ENCODE measurements at places on chromosomes 7 and 10.

DNA sequence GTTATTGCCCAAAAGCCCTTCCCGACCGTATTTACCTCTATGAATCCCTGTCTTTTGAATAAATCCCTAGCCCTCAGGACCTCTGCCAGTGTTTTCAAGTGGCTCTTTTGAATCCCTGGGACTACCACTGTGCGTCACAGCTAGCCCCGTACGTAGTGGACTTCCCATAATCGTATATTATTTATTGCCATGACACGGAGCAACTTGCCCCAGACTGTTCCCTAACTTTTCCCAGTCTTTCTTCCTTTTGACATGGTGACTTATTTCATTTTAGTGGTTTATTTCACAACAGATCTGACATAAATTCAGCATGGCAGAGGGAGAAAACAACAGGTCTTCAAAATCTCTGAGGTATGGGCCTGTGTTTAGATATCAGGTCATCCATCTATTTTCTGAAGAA, 318.6 kb upstream of the KLF6 start:
- no peak for DNase-seq

GRCh38 chr7:54841772-54842697, 83.0 kb upstream of the SEC61G start:
- DNase-seq = no peak

- peak; percentile 11 for DNase-seq
Observed at GRCh38 chr10:106711313-106711906, 453.1 kb downstream of the SORCS1 start.

DNA sequence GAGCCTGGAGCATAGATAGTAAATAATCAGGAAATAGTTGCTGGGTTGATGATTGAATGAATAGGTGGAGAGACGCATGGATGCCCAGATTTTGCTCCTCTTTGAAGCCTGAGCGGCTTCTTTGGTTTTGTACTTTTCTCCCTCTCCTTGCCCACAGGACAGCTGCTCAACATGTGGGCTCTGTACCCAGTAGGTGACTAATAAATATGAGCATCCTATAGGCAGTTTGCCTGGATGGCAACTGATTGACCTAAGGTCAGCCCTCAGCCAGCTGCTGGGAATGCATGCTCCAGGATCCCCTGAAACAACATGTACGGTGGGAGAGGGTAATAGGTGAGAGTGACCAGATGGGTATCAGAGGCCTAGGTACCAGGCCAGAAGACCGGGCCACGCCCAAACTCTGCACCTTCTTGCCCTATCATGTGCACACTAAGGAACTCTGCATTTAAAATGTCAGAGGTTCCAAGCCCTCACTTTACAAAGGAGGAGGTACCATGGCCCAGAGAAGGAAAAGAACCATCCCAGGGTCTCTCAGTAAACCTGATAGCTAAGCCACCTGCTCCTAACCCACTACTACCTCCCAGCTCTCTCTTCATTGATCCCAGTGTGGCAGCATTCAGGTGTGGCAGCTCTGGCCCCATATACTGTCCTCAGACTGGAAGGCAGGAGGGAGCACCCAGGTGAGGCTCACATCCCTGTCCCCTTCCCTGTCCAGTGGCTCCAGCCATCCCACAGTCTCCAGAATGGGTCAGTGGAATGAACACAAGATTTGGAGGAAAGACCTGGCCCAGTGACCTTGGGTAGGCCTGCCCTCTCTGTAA, 2.7 kb upstream of the ZCCHC24 start:
- DNase-seq = no peak

DNA sequence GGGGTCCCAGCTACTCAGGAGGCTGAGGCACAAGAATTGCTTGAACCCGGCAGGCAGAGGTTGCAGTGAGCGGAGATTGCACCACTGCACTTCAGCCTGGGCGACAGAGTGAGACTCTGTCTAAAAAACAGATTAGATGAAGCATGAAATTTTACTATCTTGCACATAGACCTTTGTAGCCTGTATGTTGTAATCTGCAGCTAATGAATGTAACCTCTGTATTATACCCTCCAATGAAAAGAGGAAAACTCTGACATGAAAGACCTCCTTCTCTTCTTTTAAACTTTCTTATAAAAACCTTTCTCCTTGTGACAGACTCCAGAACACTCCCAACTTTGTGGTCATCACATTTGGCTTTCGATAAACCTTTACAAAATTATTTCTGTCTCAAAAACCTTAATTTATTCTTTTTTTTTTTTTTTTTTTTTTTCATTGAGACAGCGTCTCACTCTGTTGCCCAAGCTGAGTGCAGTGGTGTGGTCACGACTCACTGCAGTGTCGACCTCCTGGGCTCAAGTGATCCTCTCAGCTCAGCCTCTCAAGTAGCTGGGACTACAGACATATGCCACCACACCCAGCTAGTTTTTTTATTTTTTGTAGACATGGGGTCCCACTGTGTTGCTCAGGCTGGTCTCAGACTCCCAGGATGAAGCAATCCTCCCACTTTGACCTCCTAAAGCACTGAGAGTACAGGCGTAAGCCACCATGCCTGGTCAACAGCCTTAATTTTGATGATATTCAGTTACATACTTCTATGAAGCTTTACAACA, 97.4 kb downstream of the SVOPL start:
- DNase-seq = no peak

DNA sequence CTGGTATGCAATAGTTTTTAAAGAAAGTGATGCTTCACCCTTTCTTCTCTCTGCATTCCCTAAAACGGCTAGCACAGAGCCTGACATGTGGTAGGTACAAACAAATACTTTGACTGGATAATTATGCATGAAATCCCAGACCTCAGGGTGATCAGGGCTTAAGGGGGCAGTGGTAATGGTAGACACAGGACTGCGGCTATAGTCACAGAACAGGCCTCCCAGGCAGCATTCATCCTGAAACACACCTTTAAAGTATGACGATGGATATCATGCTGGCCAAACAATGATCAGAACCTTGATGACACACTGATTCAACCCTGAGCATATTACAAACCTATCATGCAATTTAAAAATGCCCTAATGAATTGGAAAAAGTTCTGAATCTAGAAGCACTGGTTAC, 110.8 kb downstream of the PIP4K2A start:
- DNase-seq = no peak

DNA sequence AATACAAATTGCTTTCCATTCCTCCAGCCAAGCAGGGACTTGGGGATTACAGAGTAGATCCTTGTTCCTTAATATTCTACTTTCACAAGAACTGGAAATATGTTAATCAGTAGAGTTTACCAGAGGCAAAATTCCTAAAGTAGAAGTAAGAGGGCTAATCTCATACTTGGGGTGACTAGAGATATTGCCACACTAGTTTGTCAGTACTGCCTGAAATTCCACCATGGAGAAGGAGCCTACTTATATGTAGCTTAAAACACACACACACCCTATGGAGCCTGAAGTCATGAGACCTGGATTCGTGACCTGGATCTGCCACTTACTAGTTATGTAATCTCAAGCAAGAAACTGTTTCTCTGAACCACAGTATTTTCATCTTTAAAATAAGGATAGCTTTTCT, 33.9 kb downstream of the STRIP2 start:
- DNase-seq = no peak

GRCh38 chr10:90363799-90364483, 493.9 kb downstream of the HTR7 start:
- no peak for DNase-seq

DNA sequence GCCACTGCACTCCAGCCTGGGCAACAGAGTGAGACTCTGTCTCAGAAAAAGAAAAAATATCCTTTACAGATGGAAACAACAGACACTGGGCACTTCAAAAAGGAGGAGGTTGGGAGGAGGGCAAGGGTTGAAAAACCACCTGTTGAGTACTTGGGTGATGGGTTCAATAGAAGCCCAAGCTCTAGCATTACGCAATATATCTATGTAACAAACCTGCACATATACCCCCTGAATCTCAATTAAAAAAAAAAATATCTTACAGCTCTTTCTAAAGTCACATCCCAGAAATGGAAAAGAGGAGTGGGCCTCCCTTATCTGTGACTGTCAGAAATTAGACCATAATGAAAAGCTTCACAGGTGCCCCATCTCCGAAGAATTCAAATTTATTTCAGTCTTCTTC, 12.1 kb downstream of the VIM start:
- DNase-seq = no peak

DNA sequence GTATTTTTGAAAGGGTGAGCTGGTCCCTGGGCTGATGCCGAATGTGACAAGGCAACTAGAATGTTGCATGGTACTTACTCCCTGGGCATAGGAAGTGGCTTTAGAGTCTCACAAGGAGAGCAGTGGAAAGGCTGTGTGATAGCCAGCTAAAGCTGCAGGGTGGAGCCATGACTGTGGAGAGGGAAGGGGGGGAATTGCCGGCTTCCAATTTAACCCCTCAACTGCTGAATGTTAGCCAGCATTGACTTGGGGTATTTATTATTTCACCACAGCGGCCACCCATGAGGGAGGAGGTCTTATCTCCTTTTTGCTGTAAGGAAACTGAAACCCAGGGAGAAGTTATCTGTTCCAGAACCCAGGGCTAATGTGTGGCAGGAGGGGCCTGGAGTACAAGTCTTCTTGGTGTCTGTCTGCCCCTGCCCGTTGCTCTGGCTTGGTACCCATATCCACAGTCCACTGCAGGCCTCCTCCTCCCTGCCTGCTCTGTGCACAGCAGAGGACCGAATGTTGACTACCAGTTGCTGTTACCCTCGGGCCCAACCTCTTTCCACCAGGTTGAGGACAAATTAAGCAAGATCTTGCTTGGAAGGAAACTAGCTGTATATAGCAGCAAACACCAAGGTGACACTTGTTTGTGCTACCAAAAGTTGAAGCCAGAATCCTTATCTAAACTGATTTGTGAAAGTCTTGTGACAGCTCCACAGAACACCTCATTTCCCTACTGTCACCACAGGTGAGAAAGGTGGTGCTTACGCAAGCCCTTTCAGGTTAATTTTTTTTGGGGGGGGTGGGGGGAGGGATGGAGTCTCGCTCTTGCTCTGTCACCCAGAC, 37.6 kb downstream of the WBP1L start:
- DNase-seq = no peak

DNA sequence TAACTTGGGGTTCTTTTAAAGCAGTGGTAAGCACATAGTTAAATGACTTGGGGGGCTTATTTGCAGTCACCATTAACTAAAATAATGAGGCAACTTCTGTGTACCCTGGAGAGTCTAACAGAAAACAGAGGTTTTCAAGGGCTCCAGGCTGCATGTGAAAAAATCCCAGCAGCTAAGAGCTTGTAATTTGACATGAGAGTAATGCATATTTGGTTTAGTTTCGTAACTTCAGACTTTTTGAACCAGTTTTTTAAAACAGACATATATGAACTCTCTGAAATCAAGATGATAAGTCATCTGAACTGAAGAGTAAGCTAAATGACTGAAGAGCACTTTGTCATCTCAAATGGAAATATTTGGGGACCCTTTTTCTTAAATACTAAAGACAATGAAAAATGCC, 40.2 kb upstream of the IFRD1 start:
- no peak for DNase-seq

DNA sequence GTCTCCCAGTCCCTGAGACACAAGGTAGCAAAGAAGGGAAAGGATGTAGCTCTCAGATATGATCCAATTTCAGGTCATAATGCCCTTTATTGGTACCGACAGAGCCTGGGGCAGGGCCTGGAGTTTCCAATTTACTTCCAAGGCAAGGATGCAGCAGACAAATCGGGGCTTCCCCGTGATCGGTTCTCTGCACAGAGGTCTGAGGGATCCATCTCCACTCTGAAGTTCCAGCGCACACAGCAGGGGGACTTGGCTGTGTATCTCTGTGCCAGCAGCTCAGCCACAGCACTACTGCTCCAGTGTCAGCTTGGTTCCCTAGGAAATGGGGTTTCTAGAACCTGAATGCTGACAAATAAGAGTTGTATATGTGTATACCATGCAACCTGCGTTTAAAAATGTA, 74.6 kb upstream of the PRSS58 start:
- no peak for DNase-seq

GRCh38 chr7:137985897-137986251, 16.0 kb downstream of the CREB3L2 start:
- no peak for DNase-seq

DNA sequence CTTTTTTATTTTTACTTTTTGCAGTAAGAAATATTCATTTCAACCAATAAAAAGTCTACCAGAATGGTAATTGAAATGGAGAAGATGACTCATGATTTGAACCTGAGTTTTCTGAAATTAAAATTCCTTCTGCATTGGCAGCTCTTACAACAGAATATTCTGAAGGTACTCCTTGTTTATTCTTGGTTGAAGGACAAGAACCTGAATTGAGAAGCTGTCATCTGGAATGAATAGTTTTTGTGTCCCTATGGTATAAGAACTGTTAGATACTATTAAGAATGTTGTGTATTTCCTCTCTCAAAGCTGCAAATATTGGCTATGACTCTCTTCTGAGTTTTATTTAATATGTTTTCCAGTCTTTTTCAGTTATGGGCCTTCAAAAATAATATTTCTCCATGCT, 56.1 kb downstream of the CDK1 start:
- no peak for DNase-seq

DNA sequence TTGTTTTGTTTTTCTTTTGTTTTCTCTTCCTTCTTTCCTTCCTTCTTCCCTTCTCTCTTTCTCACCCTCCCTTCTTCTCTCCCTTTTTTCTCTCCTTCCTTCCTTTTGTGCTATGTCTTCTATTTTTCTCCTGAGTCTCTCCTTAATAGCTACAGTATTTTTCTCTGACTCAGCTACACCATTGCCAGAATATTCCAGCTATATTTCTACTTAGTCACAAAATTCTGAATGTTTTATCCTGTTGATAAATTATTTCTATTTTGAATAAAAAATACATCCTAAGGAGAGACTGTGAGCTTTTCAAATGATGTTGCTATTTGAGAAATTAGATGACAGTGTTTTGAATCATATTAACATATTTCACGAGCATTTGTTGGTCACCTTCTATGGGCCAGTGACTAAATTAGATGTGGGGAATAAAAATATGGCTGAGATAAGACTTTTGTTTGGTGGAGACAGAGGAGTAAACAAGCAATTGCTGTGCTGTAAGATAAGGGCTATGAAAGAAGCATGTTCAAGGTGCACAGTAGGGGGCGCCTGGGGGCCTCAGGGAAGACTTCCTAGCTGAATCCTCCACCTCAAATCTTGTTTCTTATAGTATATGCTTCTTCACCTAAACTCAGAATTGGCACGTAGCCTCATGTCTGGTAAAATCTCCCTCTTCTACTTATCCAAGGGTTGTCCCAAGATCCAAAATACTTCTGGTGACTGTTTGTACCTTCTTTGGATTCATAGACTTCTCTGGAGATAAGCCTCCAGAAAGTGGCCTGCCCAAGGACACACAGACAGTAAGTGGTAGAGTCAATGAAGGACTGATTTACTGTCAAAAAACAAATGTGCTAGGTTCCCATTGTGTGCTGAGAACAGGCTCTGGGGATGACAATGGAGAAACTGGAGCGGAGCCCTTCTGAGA, 115.5 kb upstream of the CREB5 start:
- DNase-seq = no peak

DNA sequence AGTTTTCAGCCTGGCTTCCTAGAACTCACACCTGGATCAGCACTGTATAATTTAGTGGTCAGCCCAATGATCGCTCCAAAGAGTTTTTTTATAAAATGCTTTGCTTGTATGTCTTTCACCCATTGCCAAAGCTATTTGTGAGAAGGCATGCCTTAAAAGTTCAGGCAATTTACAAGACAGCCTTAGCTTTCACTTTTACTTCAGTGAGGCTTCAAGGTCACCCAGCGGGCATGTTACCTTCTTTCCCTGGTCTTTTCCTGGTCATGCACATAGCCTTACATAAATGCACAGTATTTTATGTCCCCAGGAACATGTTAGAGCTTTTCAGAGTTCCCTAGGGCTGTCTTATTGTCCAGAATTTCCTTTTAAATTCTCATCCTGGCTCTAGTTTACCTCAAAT, 179.9 kb upstream of the TMEM72 start:
- DNase-seq = no peak

- DNase-seq = no peak
Observed at GRCh38 chr10:79133416-79133815, 64.7 kb downstream of the ZMIZ1 start.

- DNase-seq = no peak
Observed at GRCh38 chr7:40288827-40289226, 154.0 kb downstream of the SUGCT start.

Measured in activated T-helper 2 cell treated with anti-CD3 and anti-CD28 coated beads, Interferon-gamma antibody, Interleukin-2, Interleukin-4, amounts not matched to agents 10 μg/mL and 5 μg/mL and 100 μg/mL, durations not matched to agents 14 hours and 24 hours and 36 hours (primary cell).